ENCODE measurements at places on chromosomes 1 and 21. TPM values are rescaled to one million over a fixed set of nuclear protein-coding genes. Genes with fewer than 3 reads are reported as not detected.

The ELF3 gene
- 0.29 TPM for total RNA-seq

The TMEM79 gene
- total RNA-seq, result 3.0 TPM

The TBX19 gene
- 2.3 TPM for total RNA-seq

DNA sequence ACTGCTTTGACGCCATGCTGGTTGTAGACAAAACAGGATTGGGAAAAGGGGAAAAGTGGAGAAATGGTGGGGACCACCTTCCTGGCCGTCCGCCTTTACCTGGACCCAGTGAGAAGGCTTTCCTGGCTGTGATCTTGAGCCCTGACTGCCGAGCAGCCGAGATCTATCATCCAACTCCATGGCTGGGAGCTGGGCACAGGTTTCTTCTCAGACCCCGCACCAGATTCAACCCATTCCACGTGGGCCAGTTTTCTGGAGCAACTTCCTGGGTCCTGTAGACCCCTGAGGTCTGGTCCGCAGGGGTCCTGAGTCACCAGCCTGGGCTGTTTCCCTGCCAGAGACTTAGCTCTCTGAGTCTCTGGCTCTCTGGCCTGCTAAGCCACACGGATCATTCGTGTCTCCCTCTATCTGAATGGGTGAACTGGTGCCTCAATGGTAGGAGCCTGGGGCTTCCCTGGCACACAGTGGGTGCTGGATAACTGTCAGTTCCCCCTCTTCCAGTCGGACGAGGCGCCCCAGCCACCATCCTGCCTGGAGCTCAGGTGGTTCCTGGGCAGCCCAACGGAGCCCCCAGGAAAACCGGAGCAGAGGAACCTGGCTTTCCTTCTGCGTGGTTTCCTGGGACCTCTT, 4.5 kb upstream of the NPHP4 start:
- no peak overlapping the region for H3K27ac ChIP-seq
- H3K36me3 ChIP-seq, result no peaks in the 10 kb centered on the region
- no peak overlapping the region for H3K4me3 ChIP-seq
- no peaks in the 10 kb centered on the region for H3K27me3 ChIP-seq
- no peak for DNase-seq
- H3K4me1 ChIP-seq, result peaks cover 7% of the 10 kb centered on the region

DNA sequence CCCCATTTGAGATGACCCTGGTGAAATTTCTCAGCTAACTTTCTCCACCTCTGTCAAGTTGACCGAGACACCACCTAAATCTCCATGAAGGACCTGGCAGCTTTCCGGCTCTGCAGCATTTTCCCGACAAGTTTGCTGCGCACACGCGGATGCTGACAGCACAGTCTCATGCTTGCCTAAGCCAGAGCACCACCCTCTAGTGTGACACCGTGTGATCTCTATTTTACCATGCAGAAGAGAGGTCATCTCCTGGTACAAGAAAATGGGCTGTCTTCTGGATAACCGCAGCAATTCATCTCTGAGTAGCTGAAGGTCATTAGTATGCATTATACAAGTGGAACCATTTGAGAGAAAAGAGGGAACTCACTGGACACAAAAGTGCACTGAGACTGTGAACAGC, 38.9 kb upstream of the H6PD start:
- H3K4me3 ChIP-seq, result no peak overlapping the region
- peaks cover 13% of the 10 kb centered on the region for H3K4me1 ChIP-seq
- no peak overlapping the region for H3K27ac ChIP-seq
- H3K36me3 ChIP-seq, result no peaks in the 10 kb centered on the region

DNA sequence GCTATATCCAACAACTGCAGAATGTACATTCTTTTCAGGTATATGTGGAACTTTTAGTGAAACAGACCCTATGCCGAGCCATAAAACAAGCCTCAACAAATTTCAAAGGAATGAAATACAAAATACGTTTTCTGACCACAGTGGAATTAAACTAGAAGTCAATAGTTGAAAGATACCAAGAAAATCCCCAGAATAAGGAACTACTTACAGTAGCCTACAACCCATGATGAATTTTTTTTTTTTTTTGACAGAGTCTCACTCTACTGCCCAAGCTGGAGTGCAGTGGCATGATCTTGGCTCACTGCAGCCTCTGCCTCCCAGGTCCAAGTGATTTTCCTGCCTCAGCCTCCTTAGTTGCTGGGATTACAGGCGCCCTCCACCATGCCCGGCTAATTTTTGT, 83.4 kb downstream of the RUNX3 start:
- H3K4me1 ChIP-seq, result peaks cover 23% of the 10 kb centered on the region
- H3K4me3 ChIP-seq, result no peak overlapping the region
- no peaks in the 10 kb centered on the region for H3K27me3 ChIP-seq
- DNase-seq, result no peak
- no peaks in the 10 kb centered on the region for H3K36me3 ChIP-seq

DNA sequence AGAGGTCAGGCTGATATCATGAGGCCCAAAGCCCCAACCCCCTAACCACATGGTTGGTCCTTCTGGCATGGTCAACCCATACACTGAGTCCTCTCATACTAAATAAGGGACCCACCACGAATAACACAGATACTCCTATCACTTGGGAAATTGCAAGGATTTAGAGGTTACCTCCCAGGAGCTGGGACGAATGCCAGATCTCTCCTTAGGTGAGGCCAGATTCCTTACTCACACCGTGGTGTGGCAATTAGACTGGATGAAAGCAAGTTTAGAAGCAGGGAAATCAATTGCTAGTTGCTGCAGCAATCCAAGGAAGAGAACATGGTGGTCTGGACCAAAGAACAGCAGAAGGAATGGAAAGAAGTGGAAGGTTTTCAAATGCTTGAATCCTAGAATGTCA, 60.1 kb downstream of the IER5 start:
- no peaks in the 10 kb centered on the region for H3K27me3 ChIP-seq
- H3K4me1 ChIP-seq, result peaks cover 7% of the 10 kb centered on the region
- H3K36me3 ChIP-seq, result no peaks in the 10 kb centered on the region
- H3K27ac ChIP-seq, result no peak overlapping the region

DNA sequence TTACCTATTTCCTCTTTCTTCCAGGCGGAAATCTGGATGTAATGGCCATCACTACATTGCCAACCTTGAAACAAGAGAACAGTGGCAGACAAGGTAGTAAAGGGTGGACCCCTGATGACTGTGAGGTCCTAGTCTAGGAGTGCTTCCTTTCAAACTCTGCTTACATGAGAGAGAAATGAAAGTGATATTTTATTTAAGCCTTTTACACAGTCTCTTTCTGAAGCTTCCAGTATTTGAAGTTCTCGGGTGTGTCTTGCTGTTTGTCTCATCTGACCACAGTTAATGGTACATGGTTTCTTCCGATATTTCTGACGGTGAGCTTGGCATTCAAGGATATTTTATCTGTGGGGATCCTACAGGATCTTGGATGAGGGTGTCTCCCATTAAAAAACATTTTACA, 215.2 kb downstream of the SLC45A1 start:
- no peaks in the 10 kb centered on the region for H3K27me3 ChIP-seq
- H3K27ac ChIP-seq, result no peak overlapping the region
- H3K36me3 ChIP-seq, result no peaks in the 10 kb centered on the region
- peaks cover under 1% of the 10 kb centered on the region for H3K4me1 ChIP-seq
- no peak overlapping the region for H3K4me3 ChIP-seq
- DNase-seq, result no peak

- no peak overlapping the region for H3K4me3 ChIP-seq
- no peaks in the 10 kb centered on the region for H3K27me3 ChIP-seq
- no peak overlapping the region for H3K27ac ChIP-seq
- peaks cover 2% of the 10 kb centered on the region for H3K4me1 ChIP-seq
Measured at GRCh38 chr1:77706321-77706720, 23.9 kb upstream of the ZZZ3 start.

DNA sequence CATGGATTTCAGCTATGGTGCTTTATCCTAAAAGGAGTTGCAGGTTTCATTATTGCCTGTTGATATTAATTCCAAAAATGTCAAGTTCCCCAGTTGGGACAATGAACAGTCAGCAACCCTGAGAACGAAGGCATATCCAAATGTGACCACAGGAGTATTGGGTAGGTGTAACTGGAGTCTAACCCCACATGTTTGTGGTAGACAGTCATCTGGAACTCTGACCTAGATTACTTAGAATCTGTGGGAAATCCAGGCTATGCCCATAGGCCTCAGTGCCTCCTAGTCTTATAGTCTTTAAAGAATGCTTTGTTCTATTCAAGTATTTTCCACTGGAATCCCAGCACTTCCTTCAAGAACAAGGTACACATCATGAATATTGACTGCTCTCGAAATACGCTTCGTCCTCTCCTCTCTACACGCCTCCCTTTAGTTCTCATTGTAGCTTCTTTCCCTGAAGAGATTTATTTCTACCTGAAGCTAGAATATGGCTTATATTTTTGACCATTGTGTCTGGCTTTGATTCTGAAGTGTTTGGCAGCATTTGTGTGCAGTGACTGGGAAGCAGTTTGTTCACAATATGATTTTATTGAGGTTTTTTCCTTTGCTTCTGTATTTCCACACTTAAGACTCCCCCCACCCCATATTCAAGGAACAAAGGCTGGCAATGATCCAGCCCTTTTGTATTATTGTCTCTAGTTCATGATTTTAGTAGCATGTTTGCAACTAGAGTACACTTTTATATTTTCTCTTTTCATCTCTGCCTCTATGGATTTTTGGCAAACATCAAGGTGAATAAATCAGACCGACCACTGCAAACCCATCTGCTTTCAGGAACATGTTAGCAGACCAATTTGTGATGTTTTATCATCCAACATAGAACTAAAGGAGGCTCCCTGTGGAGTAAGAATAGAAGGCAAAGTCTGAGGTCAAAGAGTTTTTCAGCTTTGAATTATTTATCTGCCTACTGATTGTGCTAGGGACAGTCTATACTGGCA, 178.6 kb downstream of the GPR52 start:
- H3K27ac ChIP-seq, result no peak overlapping the region
- H3K36me3 ChIP-seq, result no peaks in the 10 kb centered on the region
- no peak for DNase-seq
- no peaks in the 10 kb centered on the region for H3K27me3 ChIP-seq

DNA sequence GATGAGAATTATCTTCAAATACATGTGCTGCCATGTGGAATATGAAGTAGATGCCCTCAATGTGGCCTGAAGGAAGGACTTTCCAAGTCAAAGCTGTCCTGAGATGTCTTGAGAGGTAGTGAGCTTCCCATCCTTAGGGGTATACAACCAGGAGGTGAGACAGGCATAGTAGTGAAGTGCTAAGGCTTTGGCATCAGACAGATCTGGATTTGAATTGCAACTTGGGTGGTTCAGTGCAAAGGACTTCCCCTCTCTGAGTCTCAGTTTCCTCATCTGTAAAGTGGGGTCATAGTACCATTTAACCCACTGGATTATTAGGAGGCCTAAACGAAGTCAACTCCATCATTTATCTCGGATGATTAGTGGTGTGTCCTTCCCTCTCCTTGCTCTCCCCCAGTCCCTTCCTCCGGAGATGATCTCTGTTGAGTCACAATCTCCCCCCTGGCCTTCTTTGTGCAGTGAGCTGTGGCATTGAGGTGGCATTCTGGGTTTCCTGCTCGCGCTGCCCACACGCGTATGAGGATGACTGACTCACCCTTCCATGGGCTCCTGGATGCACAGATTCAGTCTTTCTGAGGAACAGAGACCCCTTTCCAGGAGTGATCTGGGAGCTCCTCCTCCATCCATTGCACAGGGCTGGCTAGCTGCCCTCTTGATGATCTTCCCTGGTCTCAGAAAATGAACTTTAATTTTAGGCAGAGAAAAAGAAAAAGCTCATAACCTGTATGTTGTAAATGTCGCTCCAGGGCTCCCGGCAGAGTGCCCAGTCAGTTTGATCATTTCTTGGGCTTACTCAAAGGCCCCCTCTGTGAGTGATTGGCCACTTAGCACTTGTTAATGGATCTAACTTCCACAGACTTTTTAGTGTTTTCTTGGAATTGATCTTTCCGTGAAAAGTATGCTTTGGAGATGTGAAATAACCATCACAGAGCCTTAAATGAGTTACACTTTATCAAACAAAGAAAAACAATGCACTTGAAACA, 354.6 kb downstream of the PTPRU start:
- no peak overlapping the region for H3K27ac ChIP-seq
- peaks cover 2% of the 10 kb centered on the region for H3K4me1 ChIP-seq
- no peak overlapping the region for H3K4me3 ChIP-seq
- H3K27me3 ChIP-seq, result no peaks in the 10 kb centered on the region
- H3K36me3 ChIP-seq, result no peaks in the 10 kb centered on the region

DNA sequence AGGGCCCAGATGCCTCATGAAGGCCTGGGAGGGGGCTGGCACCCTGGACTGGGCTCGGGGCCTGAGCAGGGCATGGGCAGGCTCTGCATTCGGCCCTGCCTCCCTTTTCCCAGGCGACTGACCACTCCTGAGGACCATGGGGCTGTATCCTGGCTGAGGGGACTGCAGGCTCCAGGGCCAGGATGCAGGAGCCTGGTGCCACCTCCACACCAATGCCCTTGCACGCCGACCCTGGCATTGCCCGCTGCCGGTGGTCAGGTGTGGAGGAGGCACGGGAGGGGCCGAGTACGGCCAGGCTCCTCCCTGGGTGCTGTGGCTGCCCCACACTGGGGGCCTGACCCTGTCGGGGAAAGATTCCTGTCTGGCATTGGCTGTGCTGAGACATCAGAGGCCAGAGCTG, 128.9 kb downstream of the SIK1 start:
- H3K4me1 ChIP-seq, result no peaks in the 10 kb centered on the region
- no peaks in the 10 kb centered on the region for H3K27me3 ChIP-seq
- H3K27ac ChIP-seq, result no peak overlapping the region
- H3K4me3 ChIP-seq, result no peak overlapping the region
- H3K36me3 ChIP-seq, result no peaks in the 10 kb centered on the region

DNA sequence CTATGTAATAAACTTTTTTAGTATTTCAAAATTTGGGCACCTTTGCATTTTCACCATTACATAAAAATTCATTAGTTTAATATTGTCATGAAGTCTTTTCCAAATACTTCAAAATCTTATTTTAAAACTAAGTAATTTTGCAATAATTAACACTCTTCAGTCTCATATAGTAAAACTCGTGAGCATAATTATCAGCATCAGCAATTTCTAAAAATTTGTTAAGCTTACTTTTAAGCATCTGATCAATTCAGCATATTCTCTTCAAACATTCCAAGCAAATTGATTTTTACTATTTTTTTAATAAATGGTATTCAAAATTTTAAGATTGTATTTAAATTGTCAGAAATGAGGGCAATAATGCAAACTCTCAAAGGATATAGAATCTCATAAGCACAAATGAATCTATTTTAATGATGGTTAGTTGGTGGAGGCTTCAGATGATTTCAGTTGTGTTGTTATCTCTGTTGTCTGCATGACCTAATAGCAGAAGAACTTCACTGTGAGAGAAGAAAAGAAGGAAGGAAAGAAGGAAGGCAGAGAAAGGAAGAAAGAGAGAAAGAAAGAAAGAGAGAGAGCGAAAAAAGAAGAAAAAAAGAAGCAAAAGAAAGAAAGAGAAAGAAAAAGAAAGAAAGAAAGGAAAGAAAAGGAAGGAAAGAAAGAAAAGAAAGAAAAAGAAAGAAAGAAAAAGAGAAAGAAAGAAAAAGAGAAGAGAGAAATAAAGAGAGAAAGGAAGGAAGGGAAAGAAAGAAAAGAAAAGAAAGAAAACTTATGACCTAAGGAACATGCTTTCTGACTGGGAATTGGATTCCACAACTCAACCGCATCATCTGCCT, 860.5 kb downstream of the NCAM2 start:
- no peaks in the 10 kb centered on the region for H3K36me3 ChIP-seq
- no peak overlapping the region for H3K27ac ChIP-seq
- no peak for DNase-seq
- H3K27me3 ChIP-seq, result no peaks in the 10 kb centered on the region

Measured in endothelial cell of umbilical vein (primary cell).